ENCODE measurements at places on chromosomes 1 and 21. TPM values are rescaled to one million over a fixed set of nuclear protein-coding genes. Genes with fewer than 3 reads are reported as not detected.

Gene MR1
- 27.9 TPM for total RNA-seq

Gene KRTAP10-5
- not detected for total RNA-seq

Gene SAMD11
- total RNA-seq = not detected

DNA sequence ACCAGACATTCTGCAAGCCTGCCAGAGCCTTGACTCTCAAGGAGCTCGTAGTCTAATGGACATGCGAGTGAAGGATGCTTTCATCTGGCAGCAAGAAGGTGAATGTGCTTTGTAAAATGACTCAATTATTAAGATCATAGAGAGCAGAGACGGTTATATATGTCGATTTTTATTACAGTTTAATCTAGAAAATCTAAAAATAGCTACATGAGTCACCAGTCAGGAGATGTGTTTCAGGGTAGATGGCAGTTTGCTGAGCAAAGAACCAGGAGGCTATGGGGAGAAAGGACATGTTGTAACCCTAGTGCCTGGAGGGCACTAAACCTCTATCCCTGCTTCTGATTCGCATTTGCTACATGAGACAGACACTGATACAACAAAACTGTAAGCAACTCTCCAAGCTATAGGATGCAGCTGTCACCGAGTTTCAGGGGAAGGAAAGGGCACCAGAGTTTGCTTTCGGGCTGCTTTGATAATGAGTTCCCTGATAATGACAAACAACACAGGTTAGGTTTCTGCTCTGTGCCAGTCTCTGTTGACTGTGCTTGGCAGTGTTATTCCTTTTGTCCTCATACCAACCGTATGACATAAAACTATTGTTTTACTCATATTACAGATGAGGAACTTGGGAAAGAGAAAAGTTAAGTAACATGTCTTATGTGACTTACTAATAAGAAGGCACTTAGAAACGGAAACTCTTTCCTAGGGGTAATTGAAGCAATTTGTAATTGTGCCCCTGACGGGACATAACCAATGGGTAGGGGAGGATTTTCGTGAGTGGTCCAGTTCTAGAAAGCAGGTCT lies 43.2 kb downstream of the C1orf198 start:
- no peak overlapping the region for H3K27ac ChIP-seq
- no peak overlapping the region for H3K4me3 ChIP-seq
- H3K27me3 ChIP-seq = peaks cover 3% of the 10 kb centered on the region
- no peak for DNase-seq
- H3K36me3 ChIP-seq = no peaks in the 10 kb centered on the region

DNA sequence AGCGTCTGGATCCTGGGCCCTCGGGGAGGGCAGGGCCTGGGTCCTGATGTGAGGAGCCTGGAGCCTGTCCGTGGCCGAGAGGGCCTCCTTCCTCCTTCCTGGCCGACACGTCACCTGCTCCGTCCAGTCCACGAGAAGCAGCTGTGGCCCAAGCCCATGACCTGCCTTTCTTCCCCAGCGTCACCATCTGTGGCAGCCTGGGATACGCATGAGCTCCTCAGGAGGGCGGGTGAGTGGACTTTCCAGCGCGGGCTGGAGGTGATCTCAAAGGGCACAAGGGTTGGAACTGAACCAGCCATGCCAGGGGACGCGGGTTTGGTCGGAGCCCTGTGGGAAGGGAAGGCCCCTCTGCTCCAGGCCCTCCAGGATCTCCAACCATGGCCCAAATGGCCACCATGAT lies 90.4 kb downstream of the DHRS3 start:
- peaks cover 21% of the 10 kb centered on the region for H3K4me1 ChIP-seq
- no peak overlapping the region for H3K27ac ChIP-seq
- H3K36me3 ChIP-seq = peaks cover 7% of the 10 kb centered on the region
- no peak overlapping the region for H3K4me3 ChIP-seq
- no peak for DNase-seq
- H3K27me3 ChIP-seq = no peaks in the 10 kb centered on the region

DNA sequence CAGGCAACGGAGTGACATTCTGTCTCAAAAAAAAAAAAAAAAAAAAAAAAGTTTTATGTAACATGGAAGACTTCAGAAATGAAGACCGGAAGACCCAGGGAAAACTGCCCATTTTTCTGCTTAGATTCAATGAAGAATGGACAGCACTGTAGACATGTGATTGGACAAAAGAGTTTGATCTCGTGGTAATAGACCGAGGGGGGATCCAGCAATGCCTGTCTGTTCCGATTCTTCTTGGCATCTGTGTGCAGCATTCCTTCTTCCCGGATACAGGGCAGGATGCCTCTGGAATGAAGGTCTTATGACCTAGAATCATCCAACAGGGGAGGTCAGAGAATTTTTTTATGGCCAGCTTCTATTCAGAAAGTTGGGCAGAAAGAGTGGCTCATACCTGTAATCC lies 5.6 kb upstream of the LYST start:
- H3K27me3 ChIP-seq = no peaks in the 10 kb centered on the region
- no peak overlapping the region for H3K4me3 ChIP-seq
- peak overlapping the region; percentile 91 for H3K27ac ChIP-seq
- no peak for DNase-seq

DNA sequence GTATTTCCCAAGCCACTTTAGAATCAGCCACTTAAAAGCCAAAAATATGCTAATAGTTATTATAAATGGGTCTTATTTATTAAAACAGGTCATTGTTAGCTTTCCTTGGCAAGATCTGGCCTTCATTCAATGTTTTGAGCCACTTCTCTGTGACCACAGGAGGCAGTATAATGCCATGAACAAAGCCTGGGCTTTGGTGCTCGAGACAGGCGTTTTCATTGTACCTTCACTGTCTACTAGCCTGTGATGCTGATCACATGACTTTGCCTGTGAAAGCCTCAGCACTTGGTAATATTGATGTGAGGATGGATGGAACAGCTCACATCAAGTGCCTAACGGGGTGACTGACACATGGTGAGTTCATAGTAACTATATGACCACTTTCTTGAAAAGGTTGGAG lies 217.0 kb downstream of the RWDD3 start:
- H3K27ac ChIP-seq = no peak overlapping the region
- no peaks in the 10 kb centered on the region for H3K27me3 ChIP-seq
- H3K4me1 ChIP-seq = no peaks in the 10 kb centered on the region
- no peak overlapping the region for H3K4me3 ChIP-seq
- no peak for DNase-seq

DNA sequence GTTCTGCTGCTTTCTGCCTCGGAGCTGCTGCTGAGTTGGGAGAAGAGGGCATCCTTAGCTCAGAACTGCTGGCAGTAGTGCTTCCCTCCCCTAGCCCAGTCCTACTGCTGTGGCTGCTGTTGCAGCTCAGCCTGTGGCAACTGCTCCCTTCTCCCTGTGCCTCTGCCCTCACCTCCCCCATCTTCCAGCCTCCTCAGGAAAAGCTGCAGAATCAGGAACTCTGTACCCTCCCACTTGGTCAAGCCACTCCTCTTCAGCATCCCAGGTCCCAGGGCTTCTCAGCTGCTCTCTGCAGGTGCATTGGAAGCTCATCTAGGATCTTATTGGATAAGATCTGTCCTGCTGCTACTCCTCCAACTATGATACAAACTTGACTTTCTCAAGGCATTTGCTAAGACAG lies 316.7 kb downstream of the BRINP2 start:
- H3K27me3 ChIP-seq = no peaks in the 10 kb centered on the region
- H3K27ac ChIP-seq = no peak overlapping the region
- no peaks in the 10 kb centered on the region for H3K4me1 ChIP-seq
- no peak overlapping the region for H3K4me3 ChIP-seq
- H3K36me3 ChIP-seq = no peaks in the 10 kb centered on the region

GRCh38 chr1:116720364-116721038 lies 33.7 kb upstream of the CD2 start:
- H3K27me3 ChIP-seq = peaks cover 10% of the 10 kb centered on the region
- DNase-seq = no peak
- no peak overlapping the region for H3K27ac ChIP-seq
- peaks cover 3% of the 10 kb centered on the region for H3K36me3 ChIP-seq

GRCh38 chr1:83043244-83043643 lies 955.7 kb downstream of the TTLL7 start:
- no peak overlapping the region for H3K4me3 ChIP-seq
- DNase-seq = no peak

GRCh38 chr1:24903955-24904730 lies 25.9 kb downstream of the RUNX3 start:
- H3K4me1 ChIP-seq = peaks cover 15% of the 10 kb centered on the region
- H3K27me3 ChIP-seq = no peaks in the 10 kb centered on the region
- peaks cover 85% of the 10 kb centered on the region for H3K36me3 ChIP-seq
- peak; percentile 20 for DNase-seq
- no peak overlapping the region for H3K4me3 ChIP-seq

GRCh38 chr1:82401116-82401515 lies 600.4 kb downstream of the ADGRL2 start:
- H3K4me3 ChIP-seq = no peak overlapping the region
- no peak overlapping the region for H3K27ac ChIP-seq
- H3K27me3 ChIP-seq = no peaks in the 10 kb centered on the region
- DNase-seq = no peak
- H3K4me1 ChIP-seq = no peaks in the 10 kb centered on the region
- H3K36me3 ChIP-seq = no peaks in the 10 kb centered on the region

DNA sequence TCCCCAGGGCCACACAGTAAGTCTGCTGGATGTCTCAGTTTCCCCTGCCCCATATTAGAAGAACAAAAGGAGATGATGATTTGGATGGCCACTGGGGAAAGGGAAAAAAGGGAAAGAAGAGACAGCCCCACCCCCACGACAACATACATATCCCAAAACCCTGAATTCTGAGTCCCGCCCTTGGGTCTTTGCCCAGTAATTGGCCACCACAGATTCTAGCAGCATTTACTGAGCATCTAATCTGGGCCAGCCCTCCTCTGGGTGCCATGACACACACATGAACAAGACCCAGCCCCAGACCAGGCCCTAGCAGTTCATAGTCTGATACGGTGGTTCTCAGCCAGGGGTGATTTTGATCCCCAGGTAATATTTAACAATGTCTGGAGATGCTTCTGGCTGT lies 5.2 kb upstream of the TTC4 start:
- H3K27ac ChIP-seq = no peak overlapping the region
- no peaks in the 10 kb centered on the region for H3K36me3 ChIP-seq
- H3K4me3 ChIP-seq = no peak overlapping the region
- peaks cover 6% of the 10 kb centered on the region for H3K27me3 ChIP-seq
- H3K4me1 ChIP-seq = peaks cover 4% of the 10 kb centered on the region

- H3K36me3 ChIP-seq = no peaks in the 10 kb centered on the region
- H3K27ac ChIP-seq = no peak overlapping the region
Observed at GRCh38 chr1:18109058-18109755, 1.6 kb downstream of the IGSF21 start.

- H3K4me1 ChIP-seq = peaks cover 53% of the 10 kb centered on the region
- H3K27me3 ChIP-seq = no peaks in the 10 kb centered on the region
- H3K36me3 ChIP-seq = peaks cover 65% of the 10 kb centered on the region
- H3K4me3 ChIP-seq = no peak overlapping the region
Observed at GRCh38 chr1:46577671-46578070, 26.2 kb upstream of the KNCN start.

DNA sequence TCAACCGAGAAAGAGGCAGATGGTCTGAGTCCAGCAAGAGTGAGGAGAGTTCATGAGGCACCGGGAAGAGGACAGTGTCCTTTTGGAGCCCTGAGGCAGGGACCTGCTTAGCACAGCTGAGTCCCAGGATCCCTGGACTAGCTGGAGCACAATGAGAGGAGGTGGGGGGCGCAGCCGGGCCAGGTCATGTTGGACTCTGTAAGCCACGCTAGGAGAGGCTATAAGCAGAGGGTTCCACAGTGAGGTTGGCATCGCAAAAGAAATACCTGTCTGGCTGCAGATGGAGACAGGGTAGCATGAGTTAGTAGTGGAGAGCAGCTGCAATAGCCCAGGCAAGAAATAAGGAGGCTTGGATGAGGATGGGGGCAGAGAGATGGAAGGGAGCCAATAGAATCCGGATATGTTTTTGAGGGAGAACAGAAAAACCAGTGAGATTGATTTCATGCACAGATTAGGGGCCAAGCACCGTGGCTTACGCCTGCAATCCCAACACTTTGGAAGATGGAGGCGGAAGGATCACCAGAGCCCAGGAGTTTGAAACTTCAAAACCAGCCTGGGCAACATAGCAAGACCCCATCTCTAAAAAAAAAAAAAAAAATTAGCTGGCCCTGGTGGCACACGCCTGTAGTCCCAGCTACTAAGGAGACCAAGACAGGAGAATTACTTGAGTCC lies 98.2 kb downstream of the DHRS3 start:
- H3K4me3 ChIP-seq = no peak overlapping the region
- H3K4me1 ChIP-seq = peaks cover 12% of the 10 kb centered on the region
- H3K36me3 ChIP-seq = peaks cover 26% of the 10 kb centered on the region
- H3K27ac ChIP-seq = peak overlapping the region; percentile 23
- DNase-seq = no peak

DNA sequence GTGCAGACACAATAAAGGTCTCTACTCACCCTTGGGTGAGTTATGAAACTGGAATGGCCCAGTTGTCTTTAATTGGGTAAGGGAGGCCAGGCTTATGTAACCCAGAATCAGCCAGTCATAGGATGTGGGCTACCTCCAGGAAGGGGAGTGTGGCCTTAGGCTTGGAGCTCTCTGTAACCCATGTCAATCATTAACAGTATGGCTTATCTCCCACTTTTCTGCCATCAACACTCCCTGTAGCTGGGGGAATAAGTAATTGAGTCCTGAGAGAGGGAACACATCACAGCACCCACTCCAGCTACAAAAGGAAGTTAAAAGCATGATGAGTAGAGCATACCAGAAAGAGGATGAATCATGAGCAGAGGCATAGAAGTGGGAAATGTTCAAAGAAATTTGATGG lies 327.0 kb upstream of the DUSP10 start:
- no peak for DNase-seq
- no peaks in the 10 kb centered on the region for H3K36me3 ChIP-seq
- no peak overlapping the region for H3K4me3 ChIP-seq
- no peaks in the 10 kb centered on the region for H3K27me3 ChIP-seq
- H3K27ac ChIP-seq = no peak overlapping the region

DNA sequence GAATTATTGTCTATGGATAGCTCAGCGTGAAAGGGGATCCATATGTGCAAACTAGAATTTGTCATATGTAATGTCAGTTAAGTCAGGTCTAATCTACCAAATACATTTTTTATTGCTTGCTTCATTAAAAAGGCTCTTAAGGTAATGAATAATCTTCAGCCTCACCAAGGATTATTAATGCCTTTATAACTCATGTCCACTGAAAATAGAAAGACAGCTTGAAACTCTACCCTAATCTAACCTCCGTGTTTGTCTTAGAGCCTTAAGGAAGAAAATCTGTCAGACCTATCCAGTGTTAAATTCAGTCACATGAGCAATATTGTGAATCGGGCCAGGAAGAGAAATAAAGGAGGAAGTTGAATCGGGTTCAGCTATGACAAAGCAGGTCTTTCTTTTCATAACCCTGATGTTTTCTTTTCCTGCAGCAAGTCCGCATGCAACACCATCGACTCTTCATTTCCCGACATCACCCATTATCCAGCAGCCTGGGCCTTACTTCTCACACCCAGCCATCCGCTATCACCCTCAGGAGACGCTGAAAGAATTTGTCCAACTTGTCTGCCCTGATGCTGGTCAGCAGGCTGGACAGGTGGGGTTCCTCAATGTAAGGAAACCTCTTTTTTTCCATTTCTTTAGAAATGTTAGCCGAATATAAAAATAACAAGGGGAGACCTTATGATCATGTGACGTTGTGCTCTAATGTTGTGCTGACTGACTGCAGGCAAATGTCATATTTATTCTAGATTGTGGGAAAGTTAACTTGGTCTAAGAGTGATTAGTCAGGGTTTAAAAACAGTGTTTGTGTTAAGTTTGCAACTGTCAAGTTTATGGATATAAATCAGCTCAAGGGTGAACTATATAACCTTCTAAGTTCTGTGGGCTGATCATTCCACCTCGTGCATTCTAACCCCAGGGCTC lies 321.0 kb downstream of the TM2D1 start:
- DNase-seq = no peak
- H3K4me3 ChIP-seq = no peak overlapping the region
- H3K27me3 ChIP-seq = peaks cover 7% of the 10 kb centered on the region
- no peak overlapping the region for H3K27ac ChIP-seq

GRCh38 chr1:35364741-35365140 lies 96.2 kb downstream of the ZMYM4 start:
- DNase-seq = no peak
- H3K27ac ChIP-seq = no peak overlapping the region
- H3K4me1 ChIP-seq = peaks cover 6% of the 10 kb centered on the region
- H3K36me3 ChIP-seq = peaks cover 19% of the 10 kb centered on the region
